Naive thymus-derived CD8-positive, alpha-beta T cell (primary cell): ENCODE measurements at places on chromosomes 4 and X.

DNA sequence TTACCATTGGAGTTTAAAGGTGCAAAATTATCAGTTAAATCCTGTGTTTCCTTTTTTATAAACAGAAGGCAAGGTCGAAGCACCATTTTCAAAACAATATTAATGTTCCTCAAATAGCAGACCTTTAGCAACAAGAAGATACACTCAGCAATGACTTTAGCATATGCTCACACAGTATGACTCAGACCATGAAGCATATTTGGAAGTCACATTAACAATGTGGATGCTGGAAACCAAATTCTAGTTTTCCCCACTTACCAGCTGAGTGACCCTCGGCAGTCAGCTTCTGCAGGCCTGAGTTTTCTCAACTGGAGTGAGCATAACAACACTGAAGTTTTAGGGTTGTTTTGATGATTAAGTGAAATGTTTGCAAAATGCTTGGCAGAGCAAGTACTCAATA is 130.5 kb downstream of the ANK2 start:
- no peak for DNase-seq
- H3K36me3 ChIP-seq = no peaks in the 10 kb centered on the region
- no peaks in the 10 kb centered on the region for H3K4me1 ChIP-seq
- no peaks in the 10 kb centered on the region for H3K27me3 ChIP-seq

DNA sequence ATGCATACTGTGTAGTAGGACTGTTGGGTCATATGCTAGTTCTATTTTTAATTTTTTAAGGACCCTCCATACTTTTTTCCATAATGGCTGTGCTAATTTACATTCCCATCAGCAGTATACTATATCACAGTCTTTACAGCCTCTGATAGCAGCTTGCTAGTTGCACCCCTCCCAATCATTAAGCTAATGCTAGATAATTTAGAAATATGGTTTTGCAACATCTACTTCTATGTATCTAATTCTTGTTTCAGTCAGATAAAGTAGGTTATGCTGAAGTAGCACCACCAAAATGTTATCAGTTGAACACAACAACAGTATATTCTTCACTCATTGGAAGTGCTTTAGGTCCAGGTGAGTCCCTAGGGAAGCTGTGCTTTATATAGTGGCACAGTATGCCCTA is 522.7 kb upstream of the HTR2C start:
- no peaks in the 10 kb centered on the region for H3K4me1 ChIP-seq
- H3K27me3 ChIP-seq = no peaks in the 10 kb centered on the region
- DNase-seq = no peak
- no peak overlapping the region for H3K27ac ChIP-seq
- H3K4me3 ChIP-seq = no peak overlapping the region
- H3K36me3 ChIP-seq = no peaks in the 10 kb centered on the region

- H3K27me3 ChIP-seq = no peaks in the 10 kb centered on the region
- H3K36me3 ChIP-seq = no peaks in the 10 kb centered on the region
- H3K27ac ChIP-seq = no peak overlapping the region
- no peak overlapping the region for H3K4me3 ChIP-seq
- no peaks in the 10 kb centered on the region for H3K4me1 ChIP-seq
- no peak for DNase-seq
Observed at GRCh38 chrX:43679778-43680177, 23.7 kb downstream of the MAOA start.

- H3K36me3 ChIP-seq = peaks cover 3% of the 10 kb centered on the region
- no peak for DNase-seq
- no peaks in the 10 kb centered on the region for H3K27me3 ChIP-seq
- H3K4me1 ChIP-seq = peaks cover 3% of the 10 kb centered on the region
- H3K4me3 ChIP-seq = no peak overlapping the region
Observed at GRCh38 chr4:10175626-10176025, 59.0 kb upstream of the WDR1 start.

DNA sequence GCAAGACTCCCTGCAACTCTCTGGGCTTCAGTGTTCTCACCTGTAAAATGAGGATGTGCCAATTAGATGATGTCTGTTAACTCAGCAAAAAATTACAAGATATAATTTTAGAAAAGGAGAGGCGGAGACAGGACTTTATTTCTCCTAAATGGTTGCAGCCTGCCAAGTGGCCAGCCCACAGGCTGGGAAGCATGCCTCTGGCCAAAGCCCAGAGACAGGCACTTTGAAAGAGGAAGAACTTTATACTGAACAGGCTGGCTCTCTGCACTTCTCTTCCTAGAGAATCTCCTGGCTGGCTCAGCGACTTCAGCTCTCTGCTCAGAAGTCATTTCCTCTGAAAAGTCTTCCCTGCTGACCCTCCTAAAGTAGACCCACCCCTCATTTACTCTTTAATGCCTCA is 3.7 kb downstream of the PRDM5 start:
- no peak overlapping the region for H3K4me3 ChIP-seq
- no peak for DNase-seq
- no peak overlapping the region for H3K27ac ChIP-seq

- H3K36me3 ChIP-seq = no peaks in the 10 kb centered on the region
- no peak overlapping the region for H3K4me3 ChIP-seq
- no peak for DNase-seq
- H3K27ac ChIP-seq = no peak overlapping the region
Observed at GRCh38 chr4:168856312-168856711, 153.7 kb downstream of the CBR4 start.

- no peak overlapping the region for H3K27ac ChIP-seq
- peaks cover 3% of the 10 kb centered on the region for H3K36me3 ChIP-seq
- H3K27me3 ChIP-seq = no peaks in the 10 kb centered on the region
- H3K4me1 ChIP-seq = peaks cover 53% of the 10 kb centered on the region
- no peak overlapping the region for H3K4me3 ChIP-seq
Observed at GRCh38 chr4:121150003-121150402, 14.1 kb downstream of the TNIP3 start.

DNA sequence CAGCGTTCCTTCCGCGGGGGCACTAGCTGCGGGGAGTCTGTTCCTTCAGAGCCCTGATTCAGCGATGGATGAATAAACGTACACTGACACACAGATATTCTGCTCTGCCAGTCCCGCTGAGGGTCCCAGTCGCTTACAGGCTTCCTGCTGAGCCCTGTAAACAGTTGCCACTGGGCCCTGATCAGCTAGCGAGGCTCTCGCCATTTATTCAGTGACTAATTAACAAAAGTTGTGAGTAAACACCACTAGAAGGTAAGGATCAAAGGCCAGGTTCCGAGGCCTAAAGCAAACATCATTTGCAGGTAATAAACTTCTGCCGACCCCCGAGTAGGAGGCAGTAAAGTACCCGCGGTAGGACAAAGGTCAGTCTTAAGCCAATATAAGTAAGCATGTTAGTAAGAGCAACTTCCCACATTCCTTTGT is 442.6 kb upstream of the GALNT7 start:
- H3K27ac ChIP-seq = no peak overlapping the region
- no peaks in the 10 kb centered on the region for H3K4me1 ChIP-seq
- no peaks in the 10 kb centered on the region for H3K36me3 ChIP-seq
- H3K27me3 ChIP-seq = no peaks in the 10 kb centered on the region
- no peak overlapping the region for H3K4me3 ChIP-seq

DNA sequence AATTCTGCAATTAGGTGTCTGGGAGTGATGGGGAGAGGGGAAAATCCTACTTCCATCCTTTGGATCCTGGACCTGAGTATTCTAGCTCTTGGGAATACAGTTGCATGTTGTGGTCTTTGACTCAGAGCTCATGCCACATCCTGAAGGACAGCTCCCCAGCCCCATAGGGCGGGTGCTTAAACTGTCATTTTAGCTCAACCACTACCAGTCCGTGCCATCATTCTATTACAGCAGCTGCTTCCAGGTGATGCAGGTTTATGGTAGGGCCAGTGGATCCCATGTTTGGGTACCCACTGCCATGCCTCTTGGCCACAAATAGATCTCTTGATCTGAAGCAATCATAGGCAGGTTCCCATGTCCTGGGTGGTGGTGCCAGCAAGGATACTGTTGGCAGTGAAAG is 34.7 kb downstream of the CCKAR start:
- no peaks in the 10 kb centered on the region for H3K27me3 ChIP-seq
- DNase-seq = no peak
- no peak overlapping the region for H3K27ac ChIP-seq
- no peaks in the 10 kb centered on the region for H3K36me3 ChIP-seq
- H3K4me1 ChIP-seq = peaks cover 21% of the 10 kb centered on the region
